Neural progenitor cell (in vitro differentiated cells): ENCODE measurements at places on chromosomes 13 and 19.

GRCh38 chr13:75960538-75960994, 324.4 kb downstream of the LMO7 start:
- no peak for DNase-seq

DNA sequence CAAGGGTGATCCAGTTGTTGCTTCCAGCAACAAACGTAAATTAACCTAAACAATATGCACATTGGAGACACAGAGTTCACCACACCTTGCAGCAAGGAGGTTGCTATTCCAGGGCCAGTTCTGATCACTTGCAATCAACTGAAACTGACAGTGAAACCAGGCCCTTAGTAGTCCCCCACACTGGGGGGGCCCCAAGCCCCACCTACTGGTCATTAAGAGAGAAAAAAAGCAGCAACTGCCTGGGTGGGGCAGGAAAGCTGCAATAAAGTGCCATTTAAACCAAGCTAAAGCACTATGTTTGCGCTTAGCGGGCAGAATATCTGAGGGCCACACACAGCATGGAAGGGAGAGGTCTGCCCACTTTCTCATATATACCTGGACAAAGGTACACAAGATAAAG, 51.5 kb downstream of the ATP7B start:
- DNase-seq, result no peak

DNA sequence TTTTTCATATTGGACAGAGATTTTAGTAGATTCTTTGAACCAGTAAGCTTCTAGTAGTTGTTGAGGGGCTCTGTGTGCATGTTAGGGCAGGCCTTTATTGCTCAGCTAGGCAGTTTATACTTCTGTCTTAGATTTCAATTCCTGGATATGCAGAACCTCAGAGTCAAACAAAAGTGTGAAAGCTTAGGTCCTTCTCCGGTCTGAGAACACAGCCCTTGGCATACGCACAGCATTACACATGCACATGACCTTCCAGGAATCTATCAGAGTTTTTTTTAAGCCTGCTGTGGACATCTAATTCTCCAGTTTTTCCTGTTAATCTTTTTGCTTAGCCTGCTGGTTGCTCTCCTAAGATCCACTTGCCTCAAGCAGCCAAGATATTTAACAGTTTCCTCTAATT, 77.9 kb upstream of the KL start:
- no peak for DNase-seq

- no peak for DNase-seq
Measured at GRCh38 chr19:2800506-2800905, 15.2 kb downstream of the THOP1 start.

DNA sequence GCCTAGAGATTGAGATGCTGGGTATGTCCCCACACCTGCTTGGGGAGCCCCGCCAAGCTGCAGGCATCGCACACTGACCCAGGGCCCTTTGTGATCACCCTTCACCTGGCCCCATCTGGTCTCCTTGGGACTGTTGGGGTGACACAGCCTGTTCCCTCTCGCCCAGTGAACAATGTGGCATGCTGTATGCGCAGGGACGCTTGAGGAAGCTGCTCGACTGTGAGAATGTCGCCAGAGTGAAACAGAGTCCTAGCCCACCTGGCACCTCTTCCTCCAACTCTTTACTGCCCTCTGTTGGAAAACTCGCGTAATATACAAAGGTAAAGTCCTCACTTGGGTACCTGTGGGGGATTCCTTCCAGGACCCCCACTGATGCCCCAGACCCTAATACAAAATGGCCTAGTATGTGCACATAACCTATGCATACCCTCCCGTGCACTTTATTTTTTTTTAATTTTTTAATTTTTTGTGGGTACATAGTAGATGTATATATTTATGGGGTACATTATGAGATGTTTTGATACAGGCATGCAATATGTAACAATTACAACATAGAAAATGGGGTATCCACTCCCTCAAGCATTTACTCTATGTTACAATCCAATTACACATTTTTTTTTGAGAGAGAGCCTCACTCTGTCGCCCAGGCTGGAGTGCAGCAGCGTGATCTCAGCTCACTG, 9.0 kb downstream of the BLOC1S3 start:
- peak; percentile 77 for DNase-seq

GRCh38 chr19:16462757-16463250, 9.0 kb downstream of the EPS15L1 start:
- no peak for DNase-seq

DNA sequence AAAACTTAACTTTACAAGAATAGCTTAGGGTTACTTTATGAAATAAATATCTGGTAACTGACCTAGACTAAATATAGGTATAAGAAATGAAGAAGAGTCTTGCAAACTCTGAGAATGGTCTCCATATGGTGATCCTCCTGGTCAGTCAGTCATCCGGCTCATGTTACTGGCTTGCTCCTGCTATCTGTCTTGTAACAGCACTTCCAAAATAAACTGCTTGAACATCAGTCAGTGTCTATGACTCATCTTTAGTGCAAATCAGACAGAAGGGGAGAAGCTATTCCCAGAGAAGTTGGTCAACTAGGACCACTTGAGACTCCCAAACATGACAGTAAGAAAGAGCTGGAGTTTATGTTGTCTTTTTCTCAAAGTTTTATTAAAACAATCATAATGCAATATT, 1550.9 kb downstream of the PCDH9 start:
- DNase-seq, result no peak
